ENCODE measurements at places on chromosomes 7 and 10.

- no peak for DNase-seq
Observed at GRCh38 chr10:28981007-28981406, 303.7 kb downstream of the BAMBI start.

DNA sequence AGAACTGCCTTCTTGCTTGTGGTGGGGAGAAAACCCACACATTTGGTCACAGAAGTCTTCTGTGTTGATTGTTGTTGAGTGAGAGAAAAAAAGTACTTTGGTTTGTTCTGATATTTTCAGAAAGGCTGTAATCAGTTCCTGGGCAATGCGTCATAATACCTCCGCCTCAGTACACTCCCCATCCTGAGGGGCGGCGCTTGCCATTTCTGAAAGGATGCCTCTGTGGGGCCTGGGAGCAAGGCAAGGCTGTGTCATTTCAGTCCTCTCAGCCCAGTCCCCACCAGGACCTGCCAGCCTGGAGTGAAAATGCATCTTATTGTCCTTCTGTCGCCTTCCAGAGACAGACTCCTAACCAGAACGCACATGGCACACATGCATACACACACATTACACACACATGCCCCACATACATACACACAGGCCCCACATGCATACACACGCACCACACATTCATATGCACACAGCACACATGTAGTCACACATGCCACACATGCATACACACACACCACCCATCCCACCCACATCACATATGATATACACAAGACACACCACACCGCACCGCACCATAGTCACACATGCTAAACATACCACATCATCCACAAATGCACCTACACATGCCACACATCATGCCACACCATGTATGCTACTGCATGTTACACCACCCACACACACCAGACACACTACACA, 90.0 kb downstream of the CXCL12 start:
- no peak for DNase-seq

DNA sequence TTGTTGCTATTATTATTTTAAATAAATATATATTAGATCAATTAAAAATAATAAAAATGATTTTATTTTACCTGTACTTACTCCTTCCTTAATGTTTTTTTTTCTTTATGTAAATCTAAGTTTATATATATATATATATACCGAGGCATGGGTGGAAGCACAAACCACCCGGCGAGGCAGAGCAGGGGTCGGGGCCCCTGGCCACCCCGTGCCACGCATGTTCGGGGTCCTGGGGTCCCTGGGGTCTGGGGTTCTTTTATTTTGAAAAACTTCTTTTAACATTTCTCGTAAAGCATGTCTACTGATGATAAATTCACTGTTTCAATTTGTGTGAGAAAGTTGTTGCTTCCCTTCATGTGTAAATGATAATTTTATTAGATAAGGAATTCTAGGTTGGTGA, 976.1 kb downstream of the REEP3 start:
- no peak for DNase-seq

- DNase-seq: no peak
Observed at GRCh38 chr7:143497008-143497795, 19.5 kb downstream of the TAS2R41 start.

GRCh38 chr7:17948526-17949238, 8.4 kb upstream of the SNX13 start:
- DNase-seq: no peak

DNA sequence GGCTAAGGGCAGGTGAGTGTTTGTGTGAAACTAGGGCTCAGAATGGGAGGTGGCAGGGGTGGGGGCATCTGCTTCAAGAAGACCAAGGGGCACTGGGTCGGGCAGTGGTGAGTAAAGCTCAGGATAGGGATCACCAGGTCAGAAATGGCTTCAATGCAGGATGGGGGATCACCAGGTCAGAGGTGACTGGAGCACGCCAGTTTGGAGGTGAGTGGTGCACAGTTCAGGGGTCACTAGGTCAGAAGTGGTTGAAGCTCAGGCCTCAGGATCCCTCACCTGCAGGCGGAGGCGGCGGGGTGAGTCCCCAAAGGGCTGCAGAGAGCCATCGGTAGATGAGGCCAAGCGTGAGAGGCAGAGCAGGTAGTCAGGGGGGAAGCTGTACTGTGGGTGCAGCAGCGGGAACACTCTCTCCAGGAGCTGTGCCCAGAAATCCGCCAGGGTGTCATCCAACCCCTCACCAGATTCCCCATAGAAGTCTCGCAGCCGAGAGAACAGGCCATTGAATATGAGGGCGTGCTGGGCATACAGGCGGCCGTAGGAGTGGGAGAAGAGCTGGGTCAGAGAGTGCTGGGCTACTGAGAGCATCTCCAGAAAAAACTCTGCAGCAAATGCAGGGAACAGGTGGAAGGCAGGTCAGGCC, 1.8 kb downstream of the GPC2 start:
- no peak for DNase-seq

- DNase-seq: no peak
Observed at GRCh38 chr7:22697876-22698606, 29.0 kb upstream of the IL6 start.

DNA sequence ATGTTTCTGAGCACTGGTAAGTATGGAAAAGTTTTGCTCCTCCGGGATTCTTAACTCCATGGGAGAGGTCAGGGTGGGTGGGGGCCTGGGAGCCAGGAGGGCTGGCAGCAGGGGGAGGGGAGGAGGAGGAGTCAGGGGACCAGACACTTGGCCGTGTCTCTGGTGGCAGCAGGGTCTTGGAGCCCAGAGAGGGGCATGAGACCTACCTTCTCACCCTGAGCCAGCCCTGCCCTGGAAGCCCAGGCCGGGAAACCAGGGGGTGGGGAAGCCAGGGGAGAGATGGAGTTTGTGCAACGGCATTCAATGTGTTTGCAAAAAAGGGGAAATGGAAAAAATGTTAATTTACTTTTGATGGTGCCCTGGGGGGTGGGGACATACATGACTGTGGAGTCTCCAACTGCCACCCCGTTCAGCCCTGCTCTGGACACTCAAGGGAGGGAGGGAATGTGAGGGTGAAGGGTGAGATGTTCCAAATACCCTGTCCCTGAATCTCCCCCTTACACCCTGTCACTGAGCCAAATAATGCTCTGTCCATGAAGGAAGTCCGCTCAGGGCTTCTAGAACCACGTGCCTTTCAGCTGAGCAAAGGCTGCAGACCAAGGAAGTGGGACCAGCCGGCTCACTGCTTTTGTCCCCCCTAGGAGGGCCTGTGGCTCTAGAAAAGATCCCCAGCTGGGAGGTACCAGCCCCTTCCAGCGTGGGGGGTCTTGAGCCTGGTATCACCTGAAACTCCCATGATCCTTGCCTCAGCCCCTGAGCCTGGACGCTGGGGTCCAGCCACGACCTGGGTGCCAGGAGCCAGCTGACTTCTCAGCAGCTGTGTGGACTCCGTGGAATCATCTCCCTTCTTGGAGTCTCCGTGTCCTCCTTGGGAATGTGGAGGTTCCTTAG, 48.3 kb downstream of the TMEM270 start:
- DNase-seq: no peak

- DNase-seq: no peak
Observed at GRCh38 chr7:64965594-64965993, 25.2 kb downstream of the ZNF117 start.

DNA sequence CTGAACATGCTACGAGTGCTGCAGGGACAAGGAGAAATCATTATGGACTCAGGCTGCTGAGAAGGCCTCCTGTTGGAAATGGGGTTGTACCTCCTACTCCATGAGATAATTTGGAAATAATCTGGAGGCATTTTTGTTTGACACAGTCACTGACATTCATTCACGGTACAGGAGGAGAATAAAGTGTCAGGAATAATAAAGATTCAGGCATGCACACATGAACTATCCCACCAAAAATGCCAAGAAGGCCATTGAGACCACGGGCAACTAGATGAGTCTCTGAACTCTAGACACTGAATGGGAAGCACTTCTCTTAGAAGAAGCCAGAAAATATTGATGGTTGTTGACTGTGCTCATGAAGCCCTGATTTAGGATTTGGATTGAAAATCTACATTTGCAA, 220.9 kb upstream of the HABP2 start:
- DNase-seq: no peak

- no peak for DNase-seq
Observed at GRCh38 chr10:25405871-25406270, 231.1 kb downstream of the GPR158 start.

DNA sequence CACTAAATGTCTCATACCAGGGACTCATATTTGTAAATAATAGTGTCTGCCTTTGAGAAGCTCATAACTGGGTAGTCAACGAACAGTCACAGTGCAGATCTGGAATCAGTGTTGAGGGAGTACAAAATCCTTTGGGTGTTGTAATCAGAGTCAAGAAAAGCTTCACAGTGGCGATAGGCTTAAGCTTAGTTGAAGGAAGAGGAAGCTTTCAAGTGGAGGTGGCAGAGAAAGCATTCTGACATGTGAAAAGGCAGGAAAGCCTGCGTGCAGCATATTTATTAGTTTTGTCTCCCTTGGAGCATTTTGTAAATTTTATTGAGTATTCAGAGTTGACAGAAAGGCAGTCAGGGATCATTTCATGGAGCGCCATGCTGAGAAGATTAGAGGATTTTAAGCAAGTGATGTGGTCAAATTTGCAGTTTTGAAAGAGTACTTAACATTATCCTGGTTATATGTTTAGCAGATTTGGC, 104.9 kb downstream of the ADK start:
- DNase-seq: no peak

DNA sequence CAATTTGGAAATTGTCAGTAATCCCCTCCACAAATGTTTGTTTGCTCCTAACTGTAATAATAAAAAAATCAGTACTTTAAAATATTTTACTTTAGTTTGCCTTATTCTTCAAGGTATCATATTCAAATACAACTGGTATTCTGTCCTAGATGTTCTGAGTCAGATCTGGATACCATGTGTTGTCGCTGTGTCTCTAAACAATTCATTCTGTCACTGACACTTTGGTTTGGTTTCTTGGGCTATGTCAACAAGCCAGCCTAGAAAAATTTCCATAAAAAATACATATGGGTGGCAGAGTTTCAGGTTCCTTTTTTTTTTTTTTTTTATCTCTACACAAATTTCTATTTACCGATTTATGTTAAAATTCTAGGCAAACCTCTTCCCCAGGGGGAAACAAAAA, 33.2 kb upstream of the SEMA3D start:
- no peak for DNase-seq

- no peak for DNase-seq
Observed at GRCh38 chr10:125152450-125153368, 7.7 kb downstream of the CTBP2 start.

DNA sequence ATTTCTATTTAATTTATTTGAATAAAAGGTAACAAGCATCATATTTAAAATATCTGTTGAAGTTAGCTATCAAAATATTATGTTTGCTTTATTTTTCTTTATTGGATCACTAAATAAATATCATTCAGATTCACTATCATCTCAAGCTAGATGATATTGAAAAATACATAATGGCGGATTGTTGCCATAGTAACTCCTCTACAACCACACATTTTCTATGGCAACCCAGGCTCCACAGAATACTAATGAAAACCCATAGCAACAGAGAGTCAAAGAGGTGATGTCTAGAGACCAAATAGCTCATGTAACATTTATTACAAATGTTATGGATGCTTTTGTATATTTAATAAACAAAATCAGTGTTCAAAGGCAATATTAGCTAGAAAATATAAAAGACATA, 148.9 kb upstream of the CDK1 start:
- no peak for DNase-seq

DNA sequence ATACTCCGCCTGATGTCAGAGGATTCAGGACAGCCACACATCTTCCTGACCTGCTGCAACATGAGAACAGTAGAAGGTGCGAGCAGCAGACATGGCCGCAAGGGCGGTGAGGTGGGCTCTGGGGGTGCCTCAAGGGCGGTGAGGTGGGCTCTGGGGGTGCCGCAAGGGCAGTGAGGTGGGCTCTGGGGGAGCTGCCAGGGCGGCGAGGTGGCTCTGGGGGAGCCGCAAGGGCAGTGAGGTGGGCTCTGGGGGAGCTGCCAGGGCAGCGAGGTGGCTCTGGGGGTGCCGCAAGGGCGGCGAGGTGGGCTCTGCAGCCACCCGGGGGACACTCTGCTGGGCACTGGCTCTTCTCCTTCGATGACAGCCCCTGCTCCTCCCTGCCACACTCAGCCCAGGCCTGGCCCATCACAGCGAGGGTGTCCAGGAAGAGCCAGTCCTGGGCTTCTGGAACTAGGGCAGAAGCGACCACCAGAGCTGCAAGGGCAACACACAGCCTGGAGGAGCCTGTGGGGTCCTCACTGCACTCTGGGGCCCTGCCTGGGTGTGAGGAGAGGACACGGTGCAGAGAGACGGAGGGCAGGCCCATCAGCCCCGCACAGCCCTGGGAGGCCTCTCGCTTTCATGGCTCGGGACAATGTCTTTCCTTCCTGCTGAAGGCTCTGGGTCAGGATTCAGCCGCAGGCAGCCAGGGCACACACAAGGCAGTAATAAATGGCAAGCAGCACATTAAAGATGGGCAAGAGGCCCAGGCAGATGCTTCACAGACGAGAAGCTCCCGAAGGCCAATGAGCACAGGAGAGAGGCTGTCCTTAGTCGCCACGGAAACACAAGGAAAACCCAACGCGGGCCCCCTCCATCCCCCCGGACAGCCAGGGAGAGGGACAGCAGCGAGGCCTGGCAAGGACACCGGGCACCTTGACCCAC, 42.5 kb downstream of the STK32C start:
- no peak for DNase-seq

DNA sequence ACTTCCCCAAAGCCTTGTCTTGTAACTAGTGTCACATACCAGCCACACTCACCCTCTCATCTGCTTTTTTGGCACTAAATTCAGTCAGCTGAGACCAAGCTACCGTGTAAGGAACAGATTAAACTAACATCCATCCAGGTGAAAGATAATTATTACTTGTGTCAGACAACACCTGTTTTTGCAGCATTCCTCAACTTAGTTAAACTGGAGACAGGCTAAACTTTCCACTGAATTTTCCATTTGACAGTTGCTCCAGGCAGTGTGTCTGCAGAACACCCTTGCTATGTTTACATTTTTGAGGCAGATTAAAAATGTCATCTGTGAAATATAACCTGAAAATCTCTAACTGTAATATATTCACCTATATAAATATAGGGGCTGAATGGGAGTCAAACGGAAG, 73.6 kb downstream of the CYP26A1 start:
- DNase-seq: no peak

DNA sequence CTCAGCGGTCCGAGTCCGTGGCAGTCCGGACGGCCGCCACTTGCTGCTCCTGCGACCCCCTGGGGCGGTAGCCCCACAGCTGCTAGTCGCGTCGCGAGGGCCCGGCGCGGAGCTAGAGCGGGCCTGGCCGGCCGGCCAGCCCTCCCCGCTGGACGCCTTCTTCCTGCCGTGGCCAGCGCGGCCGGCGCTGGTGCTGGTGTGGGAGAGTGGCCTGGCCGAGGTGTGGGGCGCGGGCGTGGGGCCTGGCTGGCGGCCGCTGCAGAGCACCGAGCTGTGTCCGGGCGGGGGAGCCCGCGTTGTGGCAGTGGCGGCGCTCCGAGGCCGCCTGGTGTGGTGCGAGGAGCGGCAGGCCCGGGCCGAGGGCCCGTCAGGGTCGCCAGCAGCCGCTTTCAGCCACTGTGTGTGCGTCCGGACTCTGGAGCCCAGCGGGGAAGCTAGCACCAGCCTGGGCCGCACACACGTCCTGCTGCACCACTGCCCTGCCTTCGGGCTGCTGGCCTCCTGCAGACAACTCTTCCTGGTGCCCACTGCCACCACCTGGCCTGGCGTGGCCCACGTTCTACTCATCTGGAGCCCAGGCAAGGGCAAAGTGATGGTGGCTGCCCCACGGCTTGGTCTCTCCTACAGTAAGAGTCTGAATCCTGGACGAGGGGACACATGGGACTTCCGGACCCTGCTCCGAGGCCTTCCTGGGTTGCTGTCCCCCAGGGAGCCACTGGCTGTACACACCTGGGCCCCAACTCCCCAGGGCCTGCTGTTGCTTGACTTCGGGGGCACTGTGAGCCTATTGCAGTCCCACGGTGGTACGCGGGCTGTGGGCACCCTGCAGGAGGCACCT, 631 bp downstream of the HPS6 start:
- no peak for DNase-seq

- DNase-seq: no peak
Observed at GRCh38 chr7:44279731-44280505, 45.5 kb downstream of the CAMK2B start.
